ENCODE measurements at places on chromosomes 7 and 10.
A peak's percentile ranks its signal among the peaks of the same experiment; 100 is the strongest.

DNA sequence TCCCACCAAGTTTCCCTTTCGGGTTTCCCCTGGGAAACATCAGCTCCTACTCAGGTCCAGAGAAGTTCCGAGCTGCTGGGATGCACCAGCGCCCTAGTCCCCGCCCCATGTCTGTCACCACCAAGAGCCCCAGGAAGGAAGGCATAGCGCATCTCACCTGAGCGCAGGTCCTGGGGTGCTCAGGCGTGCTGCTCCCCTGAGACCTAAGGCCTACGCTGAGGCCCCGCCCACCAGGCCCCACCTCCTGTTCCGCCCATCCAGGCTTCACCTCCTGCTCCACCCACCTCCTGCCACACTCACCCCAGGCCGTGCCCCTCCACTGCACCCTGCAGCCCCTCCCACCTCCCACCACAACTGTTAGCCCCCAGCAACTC is 1.2 kb upstream of the TFR2 start:
- DNase-seq = no peak

DNA sequence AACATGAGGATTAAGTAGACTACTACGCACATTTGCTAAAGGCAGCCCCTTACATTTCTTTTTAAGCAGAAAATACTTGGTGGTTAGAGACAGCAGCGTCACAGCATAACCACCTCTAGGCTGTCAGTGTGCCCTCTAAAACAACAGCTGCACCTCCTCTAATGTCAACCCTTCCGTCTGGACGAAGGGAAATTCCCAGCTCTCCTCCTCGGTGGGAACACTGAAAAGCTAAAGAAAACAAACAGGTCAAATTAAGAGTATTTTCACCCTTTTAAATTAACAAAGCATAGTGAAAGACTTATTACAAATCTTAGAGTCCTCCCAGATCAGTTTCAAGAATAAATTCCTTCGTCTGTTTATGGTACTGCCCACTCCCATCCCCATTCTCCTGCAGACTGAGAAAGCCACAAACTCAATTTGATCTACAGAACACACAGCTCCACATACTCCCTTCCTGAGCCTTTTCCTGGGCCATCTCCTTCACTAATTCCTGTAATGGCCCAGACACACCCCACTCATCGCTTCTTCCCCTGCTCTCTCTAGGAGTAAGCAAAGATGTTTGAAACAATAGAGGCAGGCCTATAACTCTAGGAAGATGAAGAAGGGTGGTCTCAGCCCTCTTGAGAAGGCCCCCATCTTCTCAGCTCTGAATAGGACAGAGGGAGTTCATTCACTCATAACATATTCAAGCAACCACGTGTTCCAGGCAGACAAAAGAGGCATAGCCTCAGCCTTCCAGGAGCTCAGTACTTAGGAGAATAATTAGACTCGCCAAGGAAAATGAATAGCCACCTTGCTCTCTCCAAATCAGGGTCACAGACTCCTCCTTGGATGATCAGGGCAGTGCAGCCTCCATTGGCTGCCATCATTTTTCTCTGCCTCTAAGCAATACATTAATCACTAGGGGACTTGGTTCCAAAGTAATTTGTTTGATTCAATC is 47.5 kb upstream of the HNRNPH3 start:
- no peak for DNase-seq

- no peak for DNase-seq
These were observed 434.2 kb upstream of the POT1 start for GRCh38 chr7:125363873-125364272.

DNA sequence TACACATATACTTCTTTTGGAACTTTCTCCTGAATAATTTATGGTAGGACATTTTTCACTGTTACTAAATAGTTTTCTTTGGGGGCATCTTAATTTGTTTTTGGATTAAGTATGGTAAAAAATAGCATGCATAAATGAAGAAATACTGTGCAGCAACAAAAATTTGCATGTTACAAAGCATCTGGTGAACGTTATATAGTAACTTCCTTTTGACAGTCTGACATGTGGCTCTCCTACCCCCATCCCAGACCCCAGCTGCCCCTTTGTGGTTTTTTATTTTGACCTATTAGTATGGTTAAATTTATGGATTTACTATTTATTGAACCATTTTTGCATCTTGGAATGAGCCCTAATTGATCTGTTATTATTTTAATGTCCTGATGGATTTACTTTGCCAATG is 9.9 kb downstream of the TASOR2 start:
- DNase-seq = no peak

DNA sequence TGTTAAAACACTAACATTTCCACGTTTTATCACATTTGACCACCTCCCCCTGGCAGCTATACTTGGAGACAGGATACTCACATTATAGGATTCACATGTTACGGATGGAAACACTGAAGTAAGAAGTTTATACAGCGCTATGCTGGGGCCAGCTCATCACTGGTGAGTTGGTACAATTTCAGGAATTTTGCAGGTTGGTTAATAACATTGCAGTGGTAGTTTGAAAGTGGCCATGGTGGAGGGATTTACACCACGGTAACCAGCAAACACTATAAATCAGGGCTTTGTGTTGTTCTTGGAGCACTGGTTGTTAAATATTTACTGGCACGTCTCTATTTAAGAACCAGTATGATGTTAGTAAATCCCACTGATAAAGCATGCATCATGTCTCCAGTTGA is 174.0 kb downstream of the GFRA1 start:
- no peak for DNase-seq

DNA sequence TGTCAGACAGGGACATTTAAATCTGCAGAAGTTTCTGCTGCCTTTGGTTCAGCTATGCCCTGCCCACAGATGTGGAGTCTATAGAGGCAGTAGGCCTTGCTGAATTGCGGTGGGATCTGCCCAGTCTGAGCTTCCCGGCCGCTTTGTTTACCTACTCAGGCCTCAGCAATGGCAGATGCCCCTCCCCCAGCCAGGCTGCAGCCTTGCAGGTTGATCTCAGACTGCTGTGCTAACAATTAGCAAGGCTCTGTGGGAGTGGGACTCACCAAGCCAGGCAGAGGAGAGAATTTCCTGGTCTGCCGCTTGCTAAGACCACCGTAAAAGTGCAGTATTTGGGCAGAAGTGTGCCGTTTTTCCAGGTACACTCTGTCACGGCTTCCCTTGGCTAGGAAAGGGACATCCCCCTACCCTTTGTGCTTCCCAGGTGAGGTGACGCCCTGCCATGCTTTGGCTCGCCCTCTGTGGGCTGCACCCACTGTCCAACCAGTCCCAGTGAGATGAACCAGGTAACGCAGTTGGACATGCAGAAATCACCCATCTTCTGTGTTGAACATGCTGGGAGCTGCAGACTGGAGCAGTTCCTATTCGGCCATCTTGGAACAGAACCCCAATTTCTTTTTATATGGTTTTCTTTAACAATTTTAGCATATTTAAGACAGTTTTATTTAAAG is 28.4 kb upstream of the VWDE start:
- DNase-seq = no peak

DNA sequence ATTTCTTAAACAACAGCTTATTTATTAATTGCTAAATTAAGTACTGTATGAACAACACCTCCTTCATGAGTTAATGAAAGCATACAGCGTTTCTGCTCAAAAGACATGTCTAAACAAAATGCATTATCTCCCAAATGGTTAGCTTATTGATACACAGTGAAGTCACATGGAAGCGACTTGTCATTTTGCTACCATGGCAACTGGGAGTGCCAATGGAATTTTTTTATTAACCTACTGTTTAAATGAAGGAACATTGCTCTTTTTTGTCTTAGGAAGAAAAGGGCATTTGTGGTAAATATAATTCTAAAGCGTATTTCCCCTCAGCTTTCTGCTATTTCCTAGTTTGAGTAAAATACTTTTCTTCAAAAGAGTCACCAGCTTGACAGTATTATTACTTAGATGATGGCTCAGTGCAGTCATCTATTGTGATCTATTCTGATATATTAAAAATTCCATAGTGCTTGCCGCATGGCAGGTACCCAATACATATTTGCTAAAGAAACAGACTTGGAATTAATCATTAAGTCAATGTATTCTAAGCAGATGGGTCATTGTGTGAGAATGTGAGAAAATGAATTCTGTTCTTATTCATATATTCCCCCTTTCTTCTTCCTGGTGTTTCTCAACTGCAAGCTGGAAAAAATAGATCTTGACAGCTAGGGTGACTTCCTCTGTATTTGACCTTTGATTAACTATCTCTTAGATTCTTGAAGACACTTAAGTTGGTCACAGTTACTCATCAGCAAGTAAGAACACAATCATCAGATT is 818.3 kb downstream of the MAGI2 start:
- no peak for DNase-seq

DNA sequence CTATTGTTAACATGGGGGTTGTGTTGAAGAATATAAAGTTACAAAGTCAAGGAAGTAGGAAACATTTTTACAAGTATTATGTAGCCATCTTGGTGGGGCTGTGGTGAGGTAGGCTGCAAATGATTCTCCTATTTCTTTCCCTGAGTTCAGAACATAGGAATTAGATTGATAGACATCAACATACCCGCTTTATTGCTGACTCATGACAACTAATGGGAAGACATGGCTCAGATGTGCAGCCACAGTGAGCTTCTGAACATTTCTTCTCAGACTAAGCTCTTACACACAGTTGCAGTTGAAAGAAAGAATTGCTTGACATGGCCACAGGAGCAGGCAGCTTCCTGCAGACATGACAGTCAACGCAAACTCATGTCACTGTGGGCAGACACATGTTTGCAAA is 110.7 kb downstream of the ANKRD30A start:
- no peak for DNase-seq

DNA sequence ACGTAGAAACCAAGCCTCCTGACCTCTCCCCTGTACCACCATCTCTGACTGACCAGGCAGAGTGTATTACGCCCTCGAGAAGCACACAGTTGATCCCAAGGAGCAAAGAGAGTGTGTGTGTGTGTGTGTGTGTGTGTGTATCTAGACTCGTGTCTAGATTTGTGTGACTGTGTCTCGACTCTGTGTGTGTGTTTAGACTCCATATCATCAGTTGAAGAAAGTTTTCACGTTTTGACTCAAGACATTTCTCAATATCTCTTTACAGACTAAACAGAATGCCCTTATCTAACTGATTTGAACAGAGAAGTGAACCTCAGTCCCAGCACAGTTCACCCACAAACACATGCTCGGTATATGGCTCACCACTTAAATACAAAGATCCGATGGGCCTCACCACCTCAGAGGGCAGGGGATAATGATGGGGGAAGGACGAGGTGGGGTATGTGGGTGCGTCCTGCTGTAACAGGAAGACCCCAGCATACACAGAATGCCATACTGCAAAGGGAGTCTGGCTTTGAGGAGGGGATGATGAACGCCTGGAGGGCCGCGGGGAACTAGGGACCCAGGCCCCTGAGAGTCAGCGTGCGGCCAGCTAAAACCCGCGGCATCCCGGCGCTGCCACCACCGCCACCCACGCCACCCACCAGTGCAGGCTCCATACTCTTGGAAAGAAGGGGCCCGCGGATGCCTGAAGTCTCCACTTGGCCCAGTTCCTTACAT is 780 bp downstream of the ALDH18A1 start:
- no peak for DNase-seq

DNA sequence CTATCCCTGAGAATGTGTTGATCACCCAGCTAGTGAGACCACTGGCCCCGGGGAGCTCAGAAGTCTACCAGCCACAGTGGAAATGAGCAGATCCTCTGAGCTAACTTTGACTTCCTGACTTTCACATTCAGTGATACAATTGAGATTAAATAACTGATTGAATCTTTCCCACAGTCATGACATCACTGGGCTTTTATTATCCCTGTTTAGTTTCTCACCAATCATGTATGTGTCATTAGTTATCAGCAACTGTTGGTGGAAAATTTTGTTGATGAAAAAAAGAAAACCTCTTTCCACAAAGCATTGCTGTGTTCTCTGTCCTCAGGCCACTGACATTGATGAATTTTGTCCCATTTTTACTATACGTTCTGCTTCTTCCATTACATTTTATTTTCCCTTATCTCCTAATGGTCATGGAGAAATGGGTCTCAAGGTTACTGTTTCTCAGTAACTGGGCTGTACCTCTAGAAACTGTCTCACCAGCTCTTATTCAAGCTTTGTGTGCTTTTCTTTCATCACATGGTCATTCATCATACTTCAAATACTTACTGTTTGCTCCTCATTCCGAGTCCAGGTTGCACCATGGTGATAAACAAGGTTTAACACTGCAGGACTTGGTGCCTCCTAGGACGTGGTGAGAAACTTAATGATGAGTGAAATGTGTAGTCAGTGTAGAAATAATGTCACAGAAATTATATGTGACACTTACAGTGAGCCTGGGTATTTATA is 304.7 kb downstream of the CDK14 start:
- no peak for DNase-seq

GRCh38 chr10:43944381-43945093 is 295.9 kb upstream of the ZNF32 start:
- DNase-seq = no peak

DNA sequence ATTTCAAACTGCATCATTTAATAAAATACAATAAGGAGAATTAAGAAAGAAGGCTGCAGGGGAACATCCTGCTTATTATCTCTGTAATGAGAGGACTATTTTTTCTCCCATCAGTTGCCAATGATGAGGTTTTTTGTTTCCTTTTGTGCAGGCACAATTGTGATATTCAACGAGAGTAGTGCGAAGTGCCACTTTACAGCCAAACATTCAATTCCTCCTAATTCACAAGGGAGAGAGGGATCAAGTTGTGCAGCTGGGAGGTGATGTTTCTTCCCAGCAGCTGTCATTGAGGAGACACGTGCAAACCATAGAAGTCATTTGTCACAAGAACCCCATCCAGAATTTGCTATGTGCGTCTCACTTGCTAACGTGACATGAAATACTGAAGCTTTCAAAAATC is 81.6 kb upstream of the ICA1 start:
- DNase-seq = peak; percentile 76

GRCh38 chr7:3446786-3447185 is 145.7 kb downstream of the SDK1 start:
- no peak for DNase-seq

DNA sequence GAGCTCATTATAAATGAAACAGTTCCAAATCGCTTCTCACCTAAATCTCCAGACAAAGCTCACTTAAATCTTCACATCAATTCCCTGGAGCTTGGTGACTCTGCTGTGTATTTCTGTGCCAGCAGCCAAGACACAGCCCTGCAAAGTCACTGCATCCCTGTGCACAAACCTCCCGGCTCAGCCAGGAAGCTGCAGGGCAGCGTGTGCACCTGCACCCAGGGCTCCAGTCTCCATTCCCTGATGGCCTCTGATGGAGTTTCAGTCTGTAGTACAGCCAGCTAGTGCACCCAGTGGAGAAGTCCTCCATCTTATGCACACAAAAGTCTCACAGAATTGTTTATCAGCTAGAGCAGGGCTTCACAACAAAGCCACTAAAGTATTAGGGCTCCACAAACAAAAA is 51.1 kb upstream of the PRSS58 start:
- no peak for DNase-seq

GRCh38 chr10:30309403-30309802 is 39.7 kb downstream of the MTPAP start:
- DNase-seq = no peak

GRCh38 chr7:127996253-127997071 is 34.8 kb downstream of the LRRC4 start:
- no peak for DNase-seq

All from NCI-H1092 (cell line).